ENCODE measurements at places on chromosomes 16 and 17.

- DNase-seq: no peak
These were observed 9.8 kb downstream of the TRPV2 start for GRCh38 chr17:16425202-16425601.

DNA sequence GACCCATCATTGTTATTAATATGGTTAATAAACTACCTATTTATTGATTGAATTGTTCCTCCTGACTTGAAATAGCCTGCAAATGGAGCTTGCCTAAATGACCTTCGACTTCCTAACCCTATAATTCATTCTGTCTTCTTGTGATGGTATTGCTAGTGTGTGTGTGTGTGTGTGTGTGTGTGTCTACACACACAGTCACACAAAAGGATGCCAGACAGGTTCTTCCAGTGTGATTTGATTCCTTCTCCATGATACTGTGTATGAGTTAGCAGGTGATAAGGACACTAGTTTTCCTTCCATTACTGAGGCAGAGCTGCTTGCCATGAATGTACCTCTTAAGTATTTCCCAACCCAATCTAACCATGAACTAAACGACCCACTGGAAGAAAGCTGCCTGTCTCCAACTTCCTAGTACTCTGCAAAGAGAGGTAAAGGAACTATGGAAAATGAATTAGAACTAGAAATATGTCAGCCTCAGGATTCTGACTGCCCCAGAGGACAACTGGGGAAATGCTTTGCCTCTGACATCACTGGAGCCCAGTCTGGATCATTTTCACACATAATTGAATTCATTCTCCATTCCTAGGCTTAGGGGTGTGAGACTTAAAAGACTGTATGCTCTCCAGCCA lies 3.5 kb upstream of the CDC6 start:
- peak; percentile 97 for DNase-seq

- peak; percentile 50 for DNase-seq
These were observed 942 bp downstream of the LDAF1 start for GRCh38 chr16:21159281-21159951.

DNA sequence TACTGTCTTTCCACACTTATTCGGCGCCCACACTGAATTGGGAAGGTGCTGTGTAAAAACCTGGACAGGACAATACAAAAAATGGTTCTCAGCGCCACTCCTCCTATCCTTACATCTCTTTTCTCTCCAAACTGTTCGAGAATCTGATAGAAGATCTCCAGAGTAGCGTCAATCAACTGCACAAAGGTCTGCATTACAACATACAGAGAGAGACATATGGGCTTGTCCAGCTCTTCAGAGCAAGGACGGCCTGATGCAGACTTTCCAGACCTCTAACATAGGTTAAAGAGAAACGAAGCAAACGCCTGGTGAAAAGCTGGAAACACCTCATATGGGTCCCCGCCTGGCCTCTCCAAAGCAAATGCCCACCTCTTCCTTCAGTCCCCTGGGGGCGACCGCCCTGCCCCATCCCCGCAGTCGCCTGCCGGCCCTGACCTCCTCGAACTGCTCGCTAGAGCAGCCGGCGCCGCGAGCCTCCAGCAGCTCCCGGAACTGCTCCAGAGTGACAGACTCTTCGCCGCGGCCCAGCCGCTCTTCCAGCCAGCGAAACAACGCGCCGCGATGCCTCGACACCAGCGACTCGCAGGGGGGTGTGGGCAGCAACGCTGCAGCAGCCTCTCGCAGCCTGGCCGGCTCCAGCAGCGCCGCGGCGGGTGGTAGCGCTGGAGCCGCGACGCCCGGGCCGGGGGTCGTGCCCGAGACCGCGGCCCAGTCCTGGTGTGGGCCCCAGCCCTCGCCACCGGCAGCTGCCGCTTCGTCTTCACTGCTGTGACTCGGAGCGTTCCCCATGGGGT lies 526 bp downstream of the ZZEF1 start:
- DNase-seq: peak; percentile 61

DNA sequence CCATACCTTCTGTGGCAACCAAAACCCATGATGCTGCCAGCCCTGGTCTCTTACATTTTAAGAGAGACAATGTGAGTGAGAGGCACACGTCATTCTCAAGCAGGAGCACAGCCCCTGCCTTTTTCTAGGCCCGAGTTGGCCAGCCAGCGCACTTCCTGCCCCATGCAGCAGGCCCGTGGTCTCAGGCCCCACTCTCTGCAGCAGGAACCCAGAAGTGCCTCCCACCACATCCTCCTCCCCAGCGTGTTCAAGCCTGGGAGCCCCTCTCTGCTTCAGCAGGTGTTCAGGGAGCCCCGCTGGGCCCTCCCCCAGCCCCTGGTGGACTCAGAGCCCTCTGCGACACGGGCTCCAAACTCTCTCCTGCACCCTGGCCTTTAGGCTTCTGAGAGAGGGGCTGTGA lies 30.5 kb downstream of the ITGAE start:
- DNase-seq: no peak

DNA sequence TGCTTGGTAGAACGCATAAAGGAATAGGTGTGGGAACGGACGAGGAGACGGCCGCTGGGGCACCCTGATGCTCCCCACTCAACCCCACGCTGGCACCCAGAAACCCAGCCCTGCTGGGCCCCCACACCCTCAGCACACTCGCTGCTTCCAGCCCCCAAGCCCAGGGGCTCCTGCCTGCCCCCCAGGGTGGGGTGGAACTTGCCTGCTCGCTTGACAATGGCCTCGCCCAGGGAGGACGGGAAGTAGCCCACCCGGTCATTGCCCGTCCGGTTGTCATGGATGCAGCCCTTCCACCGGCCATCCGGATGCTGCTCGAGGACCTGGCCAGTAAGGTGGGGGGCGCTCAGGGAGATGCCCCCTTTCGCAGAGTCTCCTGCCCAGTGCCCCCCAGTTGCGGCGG lies 9.9 kb downstream of the CASKIN1 start:
- no peak for DNase-seq
